Endothelial cell (in vitro differentiated cells): ENCODE measurements at places on chromosomes 12 and 14.

DNA sequence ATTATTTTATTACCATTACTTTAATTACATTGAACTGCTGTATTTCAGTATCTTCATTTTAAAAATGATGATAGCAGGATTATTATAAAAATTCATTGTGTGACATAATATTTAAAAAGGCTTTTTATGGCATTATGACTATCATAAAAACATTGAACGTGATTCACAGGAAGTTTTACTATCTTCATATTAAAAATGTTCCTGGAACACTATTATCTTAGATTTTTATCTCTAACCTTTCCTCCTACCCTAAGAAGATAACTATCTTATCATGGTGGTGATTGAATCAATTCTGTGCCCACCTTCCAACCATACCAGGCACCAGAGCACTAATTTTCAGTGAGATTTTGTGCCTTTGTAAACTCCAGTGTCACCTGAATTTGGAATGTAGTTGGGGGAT is 16.2 kb downstream of the LRRC9 start:
- H3K36me3 ChIP-seq: no peaks in the 10 kb centered on the region
- no peak for DNase-seq
- no peaks in the 10 kb centered on the region for H3K27me3 ChIP-seq

- H3K27me3 ChIP-seq: peaks cover 5% of the 10 kb centered on the region
- H3K4me3 ChIP-seq: no peak overlapping the region
- DNase-seq: no peak
- peaks cover 3% of the 10 kb centered on the region for H3K4me1 ChIP-seq
Observed at GRCh38 chr14:102479777-102480176, 29.8 kb downstream of the ANKRD9 start.

GRCh38 chr14:71716041-71716772 is 216.0 kb upstream of the RGS6 start:
- no peak overlapping the region for H3K27ac ChIP-seq
- no peaks in the 10 kb centered on the region for H3K4me1 ChIP-seq
- no peaks in the 10 kb centered on the region for H3K27me3 ChIP-seq
- DNase-seq: no peak
- no peak overlapping the region for H3K4me3 ChIP-seq
- no peaks in the 10 kb centered on the region for H3K36me3 ChIP-seq

DNA sequence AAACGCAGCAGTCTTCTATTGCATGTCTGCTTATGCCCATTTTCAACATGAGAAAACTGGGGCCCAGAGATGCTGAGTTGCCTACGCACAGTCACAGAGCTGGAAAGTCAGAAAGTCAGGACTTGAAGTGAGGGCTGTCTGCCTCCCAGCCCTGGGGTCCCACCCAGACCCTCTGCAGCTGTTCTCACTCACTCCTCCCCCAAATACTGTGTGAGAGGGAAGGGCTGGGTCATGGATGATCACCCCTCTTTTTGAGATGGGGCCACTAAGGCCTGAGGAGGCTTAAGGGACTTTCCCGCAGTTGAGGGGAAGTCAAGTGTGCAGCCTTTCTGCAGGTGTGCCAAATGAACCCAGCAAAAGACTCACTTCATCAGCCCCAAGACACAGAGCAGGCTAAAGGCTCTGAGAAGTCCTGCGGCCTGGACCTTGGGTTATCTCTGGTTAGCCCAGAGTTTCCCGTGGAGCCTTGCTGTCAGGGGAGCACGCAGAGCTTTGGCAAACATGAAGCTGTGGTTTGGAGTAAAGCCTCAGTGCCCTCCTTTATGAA is 18.7 kb downstream of the DTX1 start:
- H3K4me1 ChIP-seq: no peaks in the 10 kb centered on the region
- peaks cover 42% of the 10 kb centered on the region for H3K36me3 ChIP-seq
- H3K27me3 ChIP-seq: peaks cover 26% of the 10 kb centered on the region
- H3K27ac ChIP-seq: no peak overlapping the region
- no peak overlapping the region for H3K4me3 ChIP-seq

GRCh38 chr12:40689576-40689975 is 2.7 kb upstream of the CNTN1 start:
- no peak for DNase-seq
- no peak overlapping the region for H3K4me3 ChIP-seq
- peaks cover 4% of the 10 kb centered on the region for H3K4me1 ChIP-seq
- peaks cover 2% of the 10 kb centered on the region for H3K27me3 ChIP-seq
- no peaks in the 10 kb centered on the region for H3K36me3 ChIP-seq

- peaks cover 2% of the 10 kb centered on the region for H3K27me3 ChIP-seq
- DNase-seq: no peak
- H3K4me3 ChIP-seq: no peak overlapping the region
- H3K27ac ChIP-seq: no peak overlapping the region
Observed at GRCh38 chr14:61733972-61734371, 28.2 kb upstream of the SNAPC1 start.

DNA sequence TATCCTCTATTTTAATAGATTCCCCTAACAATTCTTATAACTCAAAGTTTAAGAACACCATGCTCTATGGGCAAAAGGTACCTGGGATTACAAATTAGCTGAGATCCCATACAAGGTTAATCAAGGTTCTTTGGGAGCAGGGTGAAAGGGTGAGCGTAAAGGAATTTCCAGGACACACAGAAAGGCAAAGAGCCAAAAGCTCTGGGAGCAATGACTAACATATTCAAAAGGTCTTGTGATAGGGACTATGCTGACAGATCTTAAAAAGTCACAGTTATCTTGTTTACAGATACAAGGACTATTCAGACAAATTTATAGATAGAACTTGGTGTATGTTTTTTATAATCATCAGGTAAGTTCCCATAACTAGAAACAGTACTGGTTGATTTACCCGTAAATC is 19.5 kb upstream of the PPFIBP1 start:
- H3K36me3 ChIP-seq: no peaks in the 10 kb centered on the region
- no peak overlapping the region for H3K27ac ChIP-seq
- no peaks in the 10 kb centered on the region for H3K27me3 ChIP-seq
- DNase-seq: no peak
- H3K4me3 ChIP-seq: no peak overlapping the region
- peaks cover 2% of the 10 kb centered on the region for H3K4me1 ChIP-seq

DNA sequence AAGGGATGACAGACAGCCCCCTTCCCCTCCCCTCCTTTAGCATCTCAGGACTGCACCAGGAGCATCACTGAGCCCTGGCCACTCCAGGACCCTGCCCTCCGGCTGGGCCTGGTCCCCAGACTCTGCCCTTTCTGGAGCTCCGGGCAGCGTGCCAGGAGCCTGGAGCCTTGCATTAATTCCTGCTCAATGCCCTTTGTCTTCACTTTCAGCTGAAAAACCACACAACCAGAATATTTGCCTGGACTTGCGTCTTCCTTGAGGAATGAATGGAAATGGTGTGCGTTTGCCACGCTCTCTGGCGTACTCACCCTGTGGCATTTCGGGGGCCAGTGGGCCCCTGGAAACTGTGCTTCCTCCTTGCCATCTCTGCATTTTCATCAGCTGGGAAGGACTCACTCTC is 8.5 kb upstream of the RFLNA start:
- H3K27ac ChIP-seq: no peak overlapping the region
- H3K36me3 ChIP-seq: peaks cover 10% of the 10 kb centered on the region
- peaks cover 12% of the 10 kb centered on the region for H3K4me1 ChIP-seq
- DNase-seq: no peak
- no peak overlapping the region for H3K4me3 ChIP-seq

DNA sequence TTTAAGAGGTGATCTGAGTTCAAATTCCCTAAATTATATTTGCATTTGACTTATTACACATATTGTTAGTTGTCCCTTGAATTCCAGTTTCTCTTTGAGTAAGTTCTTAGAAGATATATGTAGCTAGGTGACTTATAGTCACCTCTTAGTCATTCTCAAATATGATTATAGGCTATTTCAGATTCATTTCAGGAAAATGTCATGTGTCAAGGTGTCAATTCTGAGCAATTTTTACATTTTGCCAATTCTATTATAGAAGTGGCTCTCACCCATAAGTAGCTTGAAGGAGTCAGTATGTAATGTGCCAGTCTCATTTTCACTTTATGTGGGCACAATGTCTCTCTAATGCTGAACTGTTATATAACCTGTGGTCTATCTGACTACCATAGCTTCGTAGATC is 623.4 kb downstream of the DIO2 start:
- DNase-seq: no peak
- H3K4me3 ChIP-seq: no peak overlapping the region
- H3K27ac ChIP-seq: no peak overlapping the region
- H3K27me3 ChIP-seq: no peaks in the 10 kb centered on the region

GRCh38 chr12:51329742-51330141 is 5.8 kb upstream of the BIN2 start:
- no peaks in the 10 kb centered on the region for H3K36me3 ChIP-seq
- H3K4me1 ChIP-seq: peaks cover 10% of the 10 kb centered on the region
- no peak for DNase-seq
- H3K27me3 ChIP-seq: peaks cover 9% of the 10 kb centered on the region
- H3K4me3 ChIP-seq: no peak overlapping the region
- no peak overlapping the region for H3K27ac ChIP-seq

DNA sequence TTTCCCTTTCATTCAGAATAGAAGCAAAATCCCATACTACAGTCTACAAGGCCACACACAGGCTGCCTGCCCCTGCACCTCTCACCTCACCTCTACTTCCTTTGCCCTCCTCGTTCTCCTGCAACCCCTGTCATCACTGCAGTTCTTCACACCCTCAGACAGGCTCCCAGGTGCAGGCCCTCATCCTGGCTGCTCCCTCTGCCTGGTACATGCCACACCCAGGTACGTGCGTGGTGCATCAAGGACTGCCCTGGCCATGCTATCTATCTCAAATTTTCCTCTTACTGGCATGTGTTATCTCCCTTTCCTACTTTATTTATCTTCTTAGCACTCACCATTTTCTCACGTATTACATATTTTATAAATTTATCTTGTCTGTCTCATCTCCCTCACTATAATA is 24.3 kb downstream of the TM7SF3 start:
- H3K4me3 ChIP-seq: no peak overlapping the region
- no peak for DNase-seq
- H3K27me3 ChIP-seq: no peaks in the 10 kb centered on the region
- no peaks in the 10 kb centered on the region for H3K4me1 ChIP-seq

- H3K4me1 ChIP-seq: no peaks in the 10 kb centered on the region
- H3K27me3 ChIP-seq: no peaks in the 10 kb centered on the region
- H3K36me3 ChIP-seq: peaks cover 43% of the 10 kb centered on the region
- no peak overlapping the region for H3K27ac ChIP-seq
- DNase-seq: no peak
Observed at GRCh38 chr12:123743002-123743401, 19.1 kb upstream of the DNAH10 start.

DNA sequence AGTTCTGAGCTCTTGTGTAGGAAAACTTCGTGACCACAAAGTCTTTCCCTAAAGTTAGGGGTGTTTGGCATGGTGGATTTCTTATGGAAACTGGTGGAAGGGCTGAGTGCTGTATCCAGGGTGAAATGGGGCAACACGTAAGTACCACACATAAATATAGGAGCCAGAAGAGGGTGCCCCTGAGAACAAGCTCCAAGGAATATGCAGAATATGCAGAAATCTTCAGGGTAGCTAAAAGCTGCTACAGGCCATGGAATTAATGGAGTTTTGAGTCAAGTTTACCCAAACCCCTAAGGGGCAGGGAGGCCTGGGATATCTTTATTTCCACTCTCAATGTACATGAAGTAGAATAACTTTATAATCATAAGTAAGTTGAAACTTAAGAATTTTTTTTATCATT is 44.0 kb downstream of the ZNF664 start:
- peaks cover 17% of the 10 kb centered on the region for H3K36me3 ChIP-seq
- no peak overlapping the region for H3K4me3 ChIP-seq
- H3K27me3 ChIP-seq: peaks cover 4% of the 10 kb centered on the region
- no peak for DNase-seq
- H3K27ac ChIP-seq: peak overlapping the region; percentile 9
- peaks cover 12% of the 10 kb centered on the region for H3K4me1 ChIP-seq

DNA sequence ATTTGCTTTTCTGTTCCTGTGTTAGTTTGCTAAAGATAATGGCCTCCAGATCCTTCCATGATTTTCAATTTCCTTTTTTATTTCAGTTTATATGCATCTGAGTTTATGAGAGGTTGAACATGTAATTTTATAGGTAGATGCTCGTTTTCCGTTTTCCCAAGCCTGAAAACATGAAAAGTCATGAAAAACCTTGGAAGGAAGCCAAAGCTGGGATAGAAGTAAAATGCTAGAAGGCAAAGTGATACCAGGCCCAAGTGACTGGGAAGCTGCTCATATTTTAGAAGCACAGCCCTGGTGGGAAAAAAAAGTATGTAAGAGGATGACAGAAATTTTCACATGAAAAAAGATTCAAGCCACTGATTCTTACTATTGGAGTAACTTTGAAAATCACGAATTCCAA is 290.8 kb downstream of the PRKD1 start:
- H3K27me3 ChIP-seq: no peaks in the 10 kb centered on the region
- H3K27ac ChIP-seq: no peak overlapping the region
- H3K4me3 ChIP-seq: no peak overlapping the region
- no peaks in the 10 kb centered on the region for H3K4me1 ChIP-seq
- no peak for DNase-seq

DNA sequence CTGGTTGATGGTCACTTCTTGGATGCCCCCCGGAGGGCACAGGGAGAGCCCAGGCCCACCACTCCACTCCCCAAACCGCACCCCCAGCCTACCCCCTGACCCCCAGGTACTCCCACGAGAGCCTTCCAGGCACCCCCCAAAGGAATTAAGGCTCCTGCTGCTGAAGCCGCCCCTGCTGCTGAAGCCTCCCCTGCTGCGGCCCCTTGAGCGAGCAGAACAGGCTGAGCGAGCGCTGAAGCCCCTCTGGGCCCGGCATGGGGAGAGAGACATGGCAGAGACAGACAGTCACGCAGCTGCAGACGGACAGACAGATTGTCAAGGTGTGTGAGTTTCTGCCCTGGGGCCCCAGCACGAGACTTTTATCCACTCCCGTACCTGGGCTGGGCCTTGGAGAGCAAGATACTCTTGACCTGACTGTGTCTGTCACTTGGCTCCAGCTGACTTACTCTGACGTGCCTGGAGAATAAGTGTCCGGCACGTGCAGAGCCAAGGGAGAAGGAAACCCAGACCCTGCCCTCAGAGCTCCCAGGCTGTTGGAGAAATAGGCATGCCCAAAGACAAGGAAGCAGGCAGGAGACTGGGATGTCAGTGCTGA is at the start of gene KRT78:
KRT78 (minus strand) TSS at position 334 of the 595 bp plus-strand sequence; CDS start at position 270, 64 bp downstream.
- no peak for DNase-seq
- peaks cover 5% of the 10 kb centered on the region for H3K27me3 ChIP-seq
- H3K36me3 ChIP-seq: no peaks in the 10 kb centered on the region

GRCh38 chr12:51763743-51764142 is 84.8 kb downstream of the FIGNL2 start:
- H3K36me3 ChIP-seq: peaks cover 5% of the 10 kb centered on the region
- no peak overlapping the region for H3K4me3 ChIP-seq
- no peak overlapping the region for H3K27ac ChIP-seq
- H3K27me3 ChIP-seq: no peaks in the 10 kb centered on the region
- no peak for DNase-seq

DNA sequence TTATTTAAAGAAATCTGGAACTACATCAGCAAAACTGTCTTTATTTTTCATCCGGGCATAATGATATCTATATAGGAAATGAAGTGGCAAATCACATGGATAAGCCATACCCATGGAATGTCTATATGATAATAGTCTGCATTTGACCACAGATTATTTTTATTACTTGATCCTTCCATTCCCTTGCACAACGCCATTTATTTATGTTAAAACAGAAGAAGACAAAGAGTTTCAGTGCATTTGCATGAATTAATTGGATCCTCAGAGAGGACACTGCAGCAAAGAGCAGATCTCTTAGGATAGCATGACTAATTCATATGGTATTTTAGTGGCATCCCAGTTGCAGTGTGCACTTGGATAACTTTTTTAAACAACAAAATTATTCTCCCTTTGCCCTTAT is 345.0 kb downstream of the CCDC91 start:
- H3K4me1 ChIP-seq: no peaks in the 10 kb centered on the region
- no peak overlapping the region for H3K27ac ChIP-seq
- no peak for DNase-seq
- H3K4me3 ChIP-seq: no peak overlapping the region

GRCh38 chr14:46550836-46551235 is 100.7 kb downstream of the RPL10L start:
- no peaks in the 10 kb centered on the region for H3K4me1 ChIP-seq
- no peak for DNase-seq
- H3K27ac ChIP-seq: no peak overlapping the region
- H3K36me3 ChIP-seq: no peaks in the 10 kb centered on the region
